ENCODE measurements at places on chromosomes 1 and 21. TPM values are rescaled to one million over a fixed set of nuclear protein-coding genes. Genes with fewer than 3 reads are reported as not detected.

FLG2 gene
- not detected for total RNA-seq

DNA sequence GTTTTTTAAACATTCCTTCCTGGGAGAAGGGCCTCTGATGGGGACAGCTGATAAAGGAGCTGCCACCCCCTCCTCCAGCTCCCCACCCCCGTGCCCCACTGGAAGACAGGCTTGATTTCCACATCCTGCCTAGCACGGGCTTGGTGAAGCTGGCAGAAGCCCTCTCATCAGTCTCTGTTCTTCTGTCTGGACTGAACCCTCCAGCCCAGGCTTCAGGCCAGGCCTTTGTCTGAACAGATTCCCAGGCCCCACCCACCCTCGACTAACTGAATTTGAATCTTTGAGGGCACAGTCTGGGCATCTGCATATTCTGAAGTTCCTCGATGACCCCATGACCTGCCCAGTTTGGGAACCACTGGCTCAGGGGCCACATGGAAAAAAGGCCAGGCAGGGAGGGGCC lies 75.3 kb downstream of the CD58 start:
- no peak for DNase-seq

GRCh38 chr21:28282833-28283232 lies 709.8 kb downstream of the LTN1 start:
- DNase-seq = no peak

DNA sequence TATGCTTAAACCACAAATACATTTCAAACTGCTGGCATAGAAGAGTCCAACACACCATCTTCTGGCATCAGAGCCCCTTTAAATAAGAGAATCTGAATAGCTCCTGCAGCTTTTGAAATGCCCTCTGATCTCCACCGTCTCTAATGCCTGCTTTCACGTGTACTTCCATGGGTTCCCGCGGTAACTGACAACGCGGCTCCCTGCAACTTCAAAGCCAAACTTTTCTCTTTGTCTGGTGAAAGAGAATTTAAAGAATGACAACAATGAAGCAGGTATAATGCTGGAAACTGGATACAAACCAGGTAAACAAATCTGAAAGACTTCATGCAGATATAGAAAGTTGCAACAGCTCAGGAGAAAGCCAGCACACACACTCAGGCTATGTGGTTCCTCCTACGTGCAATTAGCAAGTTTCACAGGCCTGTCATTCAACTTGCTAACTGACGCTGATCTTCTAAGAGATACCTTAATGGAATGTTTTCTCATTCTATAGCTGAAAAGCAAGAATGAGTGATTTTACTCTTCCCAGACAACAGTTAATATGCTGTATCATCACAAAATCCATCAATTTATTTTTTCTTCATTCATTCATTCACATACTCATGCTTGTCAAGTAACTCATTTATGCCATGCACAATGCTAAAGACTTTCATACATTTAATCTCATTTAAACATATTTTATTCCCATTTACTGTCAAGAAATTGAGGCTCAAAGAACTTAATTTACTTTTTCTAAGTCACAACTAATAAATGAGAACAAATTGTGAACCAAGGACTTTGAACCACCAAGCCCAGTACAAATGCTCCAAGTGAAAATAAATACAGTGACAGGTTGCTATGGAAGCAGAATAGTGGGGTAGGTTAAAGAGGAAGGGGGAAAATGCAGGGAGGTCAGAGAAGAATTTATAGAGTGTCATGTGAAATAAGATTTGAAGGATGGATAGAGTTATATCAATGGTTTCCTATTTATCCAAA lies 202.7 kb upstream of the SNX7 start:
- no peak for DNase-seq

- no peak for DNase-seq
Observed at GRCh38 chr1:246435421-246436041, 71.5 kb downstream of the SMYD3 start.

- DNase-seq = no peak
Observed at GRCh38 chr1:214310777-214311690, 30.1 kb downstream of the SMYD2 start.

DNA sequence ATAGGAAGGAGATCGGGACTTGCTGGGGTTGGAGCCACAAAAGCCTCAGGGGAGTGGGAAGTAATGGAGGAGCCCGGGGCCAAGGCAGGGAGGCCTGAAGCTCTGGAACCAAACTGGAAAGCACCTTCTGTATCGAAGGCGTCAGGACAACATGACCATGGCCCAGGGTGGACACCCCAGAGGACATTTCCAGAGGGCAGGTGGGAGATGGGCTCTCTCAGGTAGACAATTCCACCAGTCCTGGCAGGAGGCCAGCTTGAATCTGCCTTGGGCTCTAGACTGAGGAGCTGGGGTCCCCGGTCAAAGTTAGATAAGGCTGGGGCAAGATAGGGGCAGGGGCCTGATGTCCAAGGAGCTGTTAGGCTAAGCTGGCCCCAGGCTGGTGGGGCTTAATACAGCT lies 104.9 kb upstream of the EDN2 start:
- DNase-seq = no peak

GRCh38 chr1:36836916-36837315 lies 197.4 kb downstream of the GRIK3 start:
- no peak for DNase-seq

DNA sequence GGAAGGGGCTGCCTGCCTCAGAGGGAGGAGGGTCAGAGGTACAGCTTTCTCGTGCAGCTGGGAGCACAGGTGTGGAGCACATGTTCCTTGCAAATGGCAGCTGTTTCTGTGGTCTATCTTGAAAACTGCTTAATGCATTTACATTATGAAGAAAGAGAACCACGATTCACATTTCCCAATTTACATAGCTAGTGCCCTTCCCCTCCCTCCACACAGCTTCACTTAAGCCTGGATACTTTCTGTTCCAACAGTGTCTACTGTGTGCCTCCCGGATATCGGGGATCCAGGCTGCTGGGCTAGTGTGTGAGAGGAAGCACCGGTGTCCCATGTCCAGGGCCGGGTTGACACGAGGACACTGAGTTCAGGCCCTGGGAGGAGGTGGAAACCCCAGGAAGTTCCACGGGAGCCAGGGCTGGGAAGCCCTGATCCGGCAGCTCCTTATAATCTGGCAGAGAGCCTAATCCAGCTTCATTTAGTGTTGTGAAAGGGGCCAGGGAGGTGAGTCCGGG lies 31.6 kb downstream of the TMCC2 start:
- no peak for DNase-seq

DNA sequence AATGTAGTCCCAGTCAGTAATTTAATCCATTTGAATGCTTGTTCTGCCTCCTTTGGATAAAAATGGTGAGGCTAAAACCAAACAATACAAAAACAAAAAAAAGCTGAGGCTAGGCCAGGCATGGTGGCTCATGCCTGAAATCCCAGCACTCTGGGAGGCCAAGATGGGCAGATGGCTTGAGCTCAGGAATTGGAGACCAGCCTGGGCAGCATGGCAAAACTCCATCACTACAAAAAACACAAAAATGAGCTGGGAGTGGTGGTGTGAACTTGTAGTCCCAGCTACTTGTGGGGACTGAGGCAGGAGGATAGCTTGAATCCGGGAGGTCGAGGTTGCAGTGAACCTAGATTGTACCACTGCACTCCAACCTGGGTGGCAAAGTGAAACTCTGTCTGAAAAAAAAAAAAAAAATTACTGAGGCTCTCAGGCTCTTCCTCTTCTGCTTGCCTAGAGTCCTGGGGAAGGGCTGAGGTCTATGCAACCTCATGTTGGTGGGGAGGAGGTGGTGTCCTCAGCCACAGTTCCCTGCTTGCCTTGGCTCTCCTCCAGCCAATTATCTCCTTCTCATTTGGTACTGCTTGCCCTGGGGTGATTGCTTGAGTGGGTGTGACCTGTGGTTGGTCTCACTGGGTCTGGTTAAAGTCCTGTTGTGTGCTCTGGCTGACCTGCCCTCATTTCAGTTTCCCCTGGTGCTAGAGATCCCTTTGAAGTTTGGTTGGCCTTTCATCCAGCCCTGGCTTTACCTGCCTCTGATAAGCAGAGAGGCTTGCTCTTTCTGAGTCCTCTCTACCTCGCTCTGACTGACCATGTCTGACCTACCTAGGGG lies 20.9 kb downstream of the S1PR1 start:
- DNase-seq = no peak

MGST3 gene
- 128 TPM for total RNA-seq

DNA sequence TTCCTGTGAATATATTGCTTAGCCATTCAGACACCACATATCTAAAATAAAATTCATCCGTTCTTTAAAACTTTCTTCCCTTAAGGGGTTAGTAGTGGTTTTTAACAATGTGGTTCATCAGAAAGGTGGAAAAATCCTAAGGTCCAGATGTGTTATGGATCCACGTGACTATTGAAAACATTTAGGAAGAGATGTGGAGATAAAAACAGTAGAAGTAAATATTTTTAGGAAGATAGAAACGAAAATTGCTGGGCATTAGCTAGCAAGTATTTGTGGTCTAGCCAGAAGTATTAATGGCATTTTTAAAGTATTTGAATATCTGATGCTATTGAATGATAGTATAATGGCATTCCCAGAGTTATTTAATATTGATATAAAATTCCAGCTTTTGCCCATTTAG lies 180.8 kb downstream of the LTN1 start:
- no peak for DNase-seq

DNA sequence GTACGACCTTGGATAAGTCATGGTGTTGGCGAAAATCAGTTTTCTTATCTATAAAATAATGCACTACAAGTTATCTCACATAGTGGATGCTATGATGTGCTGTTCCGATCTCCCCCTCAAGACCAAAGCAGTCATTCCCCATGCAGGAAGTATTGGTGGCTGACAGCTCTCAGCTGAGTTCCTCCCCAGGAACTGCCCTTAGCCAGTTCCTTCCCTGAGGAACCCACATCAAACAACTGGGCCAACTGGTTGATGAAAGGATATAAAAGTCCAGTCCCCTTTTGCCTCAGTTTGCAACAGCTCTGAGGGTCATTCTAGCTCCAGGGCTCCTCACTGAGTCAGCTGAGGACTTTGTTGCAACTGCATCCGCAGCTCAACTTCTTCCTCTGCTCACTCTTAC lies 16.1 kb upstream of the SLAMF1 start:
- DNase-seq = no peak

NUDT4B gene
- 21.8 TPM for total RNA-seq

GRCh38 chr1:84988588-84988987 lies 8.3 kb downstream of the MCOLN2 start:
- DNase-seq = no peak

DNA sequence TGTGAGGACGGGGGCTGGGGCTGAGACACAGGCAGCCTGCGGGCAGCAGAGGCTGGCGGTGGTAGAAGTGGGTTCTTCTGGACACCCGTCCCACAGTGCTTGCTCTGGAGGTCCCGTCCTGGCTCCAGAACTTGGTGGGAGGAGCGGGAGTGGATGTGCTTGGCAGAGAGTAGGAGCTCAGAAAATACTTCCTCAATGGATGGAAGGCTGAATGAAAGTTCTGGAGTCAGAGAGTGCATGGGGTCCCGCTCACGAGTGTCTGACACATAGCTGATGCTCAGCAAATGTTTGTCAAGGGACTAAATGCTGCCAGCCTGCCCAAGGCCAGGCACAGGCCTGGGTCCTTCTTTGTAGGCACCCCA lies 13.4 kb upstream of the NES start:
- no peak for DNase-seq

GOLT1A gene
- not detected for total RNA-seq

EXTL2 gene
- total RNA-seq = 27.8 TPM

- DNase-seq = no peak
Observed at GRCh38 chr1:153476491-153477093, 16.1 kb upstream of the S100A7 start.

- no peak for DNase-seq
Observed at GRCh38 chr1:6077506-6077905, 31.8 kb downstream of the KCNAB2 start.

VHLL gene
- total RNA-seq = not detected

FBXO2 gene
- 1.1 TPM for total RNA-seq

GUCA2A gene
- total RNA-seq = not detected

DNA sequence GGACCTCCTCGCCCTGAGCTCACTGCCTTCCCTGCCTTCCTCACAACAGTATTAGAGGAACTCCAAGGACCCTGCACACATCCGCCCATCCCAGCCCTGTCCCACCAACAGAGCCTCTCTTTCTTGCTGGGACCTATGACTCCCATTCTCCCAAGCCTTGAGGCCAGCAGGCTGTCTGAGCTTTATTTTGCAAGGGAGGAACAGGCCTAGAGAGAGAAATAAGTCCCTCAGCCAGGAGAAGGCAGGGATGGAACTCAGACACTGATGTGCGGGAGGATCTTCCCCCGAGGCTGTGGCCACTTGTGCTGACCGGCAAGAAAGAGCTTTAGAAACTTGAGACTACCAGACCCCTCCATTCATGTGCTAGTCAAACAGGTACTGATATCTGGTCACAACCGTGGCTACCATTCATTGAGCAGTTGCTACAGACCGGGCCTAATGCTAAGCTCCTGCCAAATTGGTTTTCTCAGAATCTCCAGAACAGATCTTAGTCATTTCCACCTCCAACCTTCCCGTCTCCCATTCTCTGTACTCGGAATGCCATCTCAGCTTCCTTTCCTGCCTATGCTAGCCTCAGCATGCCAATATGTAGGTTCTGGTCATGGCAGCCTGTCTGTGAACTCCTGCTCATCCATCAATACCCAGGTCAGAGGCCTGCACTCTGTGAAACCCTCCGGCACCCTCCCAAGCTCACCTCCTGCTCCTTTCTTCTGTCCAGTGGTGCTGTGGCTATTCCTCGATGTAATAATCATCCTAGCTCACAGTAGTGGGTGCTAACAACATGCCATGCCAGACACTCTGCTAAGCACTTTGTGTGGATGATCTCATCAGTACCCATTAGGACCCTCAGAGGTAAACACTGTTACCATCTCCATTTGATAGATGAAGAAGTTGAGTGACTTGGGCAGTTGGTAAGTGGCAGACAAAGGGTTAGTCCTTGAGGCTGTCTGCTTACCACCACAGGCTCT lies 3.8 kb downstream of the TMEM54 start:
- DNase-seq = no peak

CNKSR1 gene
- total RNA-seq = not detected

DNA sequence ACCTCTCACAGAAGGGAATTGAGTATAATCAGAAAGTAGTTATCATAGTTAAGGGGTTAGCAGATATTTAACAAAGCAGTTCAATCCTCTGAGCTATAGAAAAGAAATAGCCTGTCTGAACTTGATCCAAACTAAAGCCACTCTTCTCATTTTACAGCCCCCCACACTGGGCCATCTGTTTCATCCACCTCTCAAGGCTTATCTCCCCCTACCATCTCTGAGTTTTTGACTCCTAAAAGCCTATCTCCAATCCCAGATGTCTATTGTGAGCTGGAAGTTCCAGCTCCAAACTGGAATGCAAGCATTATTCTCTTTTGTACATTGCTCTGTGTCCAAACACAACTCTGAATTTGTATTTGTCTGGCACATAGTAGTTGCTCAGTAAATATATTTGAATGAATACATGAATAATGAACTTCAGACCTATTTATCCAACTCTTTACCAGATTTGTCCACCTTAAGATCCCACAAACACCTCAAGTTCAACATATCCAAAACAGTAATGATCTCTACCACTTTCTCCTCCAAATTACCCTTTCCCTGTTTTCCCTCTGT lies 98.1 kb downstream of the PLPP3 start:
- no peak for DNase-seq
